Stimulated activated CD4-positive, alpha-beta T cell treated with anti-CD3 and anti-CD28 coated beads, Interleukin-15, amount 100 ng/mL, for 24 hours (primary cell): ENCODE measurements at places on chromosomes 5 and 9.

- no peak for DNase-seq
Observed at GRCh38 chr5:73032635-73033034, 76.8 kb downstream of the FCHO2 start.

DNA sequence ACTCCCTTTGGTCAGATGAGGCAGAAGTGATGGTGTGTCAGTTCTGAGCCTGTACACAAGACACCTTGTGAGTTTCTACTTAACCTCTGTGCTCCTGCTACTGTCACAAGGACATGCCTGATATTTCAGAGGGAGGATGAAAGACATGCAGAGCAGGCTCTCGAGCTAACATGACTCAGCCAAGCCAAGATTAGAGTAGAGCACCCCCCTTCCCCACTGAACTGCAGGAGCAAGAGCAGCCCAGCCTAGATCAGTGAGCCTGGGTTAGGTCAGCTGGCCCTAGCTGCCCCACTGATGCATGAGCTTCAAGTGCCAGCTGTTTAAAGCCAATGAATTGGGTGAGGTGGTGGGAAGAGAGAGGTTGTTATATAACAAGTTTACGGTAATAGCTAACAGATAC lies 36.7 kb downstream of the BRINP1 start:
- no peak for DNase-seq

GRCh38 chr5:116759860-116760640 lies 185.4 kb upstream of the SEMA6A start:
- no peak for DNase-seq

- DNase-seq = no peak
Observed at GRCh38 chr9:76369583-76369982, 24.6 kb downstream of the RFK start.

GRCh38 chr5:96503501-96504236 lies 70.6 kb upstream of the PCSK1 start:
- DNase-seq = no peak

DNA sequence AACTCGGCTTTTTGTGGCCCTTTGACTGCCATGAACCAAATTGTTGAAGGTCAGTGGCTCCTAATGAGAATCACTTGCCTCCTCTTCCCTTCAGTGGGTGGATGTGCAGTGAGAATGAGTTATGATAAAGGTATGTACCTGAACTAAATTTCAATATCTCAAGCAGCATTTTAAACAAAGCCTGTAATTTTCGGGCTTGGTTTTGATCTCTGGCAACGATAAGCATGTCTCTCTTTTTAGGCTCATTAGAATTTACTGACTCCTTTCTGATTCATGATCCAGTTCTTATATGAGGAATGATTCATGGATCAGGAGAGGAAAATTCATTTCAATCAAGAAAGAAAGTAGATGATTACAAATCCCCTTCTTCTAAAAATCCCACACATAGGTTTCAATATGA lies 305.5 kb downstream of the ARRDC3 start:
- no peak for DNase-seq

DNA sequence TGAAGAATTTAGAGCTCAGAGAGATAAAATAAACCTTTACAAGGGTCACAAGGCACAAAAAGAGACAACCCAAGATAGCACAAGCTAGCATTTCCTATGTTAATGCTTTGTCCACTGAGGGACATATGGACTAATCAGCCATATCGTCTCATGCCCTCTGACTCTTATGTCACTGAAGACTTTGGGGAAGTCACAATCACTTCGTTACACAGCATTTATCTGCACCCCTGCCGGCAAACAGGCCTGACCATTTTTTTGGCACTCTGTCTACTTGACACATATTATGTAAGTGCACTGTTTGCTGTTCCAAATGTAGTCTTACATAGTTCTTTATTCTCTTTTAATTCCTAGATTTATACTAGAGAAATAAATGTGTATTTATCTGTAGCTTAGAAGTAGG lies 13.9 kb upstream of the BNC2 start:
- no peak for DNase-seq

DNA sequence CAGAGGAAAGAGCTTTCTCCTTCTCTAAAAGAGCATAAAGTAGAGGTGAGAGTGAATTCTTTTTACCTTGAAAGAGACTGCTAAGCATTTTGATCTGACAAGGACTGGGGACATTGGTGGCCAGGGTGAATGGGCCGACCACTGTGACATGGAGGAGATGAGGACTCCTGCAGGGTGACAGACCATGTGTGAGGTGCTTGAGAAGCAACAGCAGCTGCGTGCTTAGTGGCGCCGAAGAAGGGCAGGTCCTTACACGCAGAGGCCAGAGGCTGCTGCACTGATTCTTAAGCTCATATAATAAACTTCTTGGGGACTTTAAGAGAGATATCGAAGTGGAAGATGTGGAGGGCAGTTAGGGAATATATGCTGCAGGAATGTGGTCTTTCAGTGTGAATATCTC lies 8.7 kb upstream of the JAKMIP2 start:
- no peak for DNase-seq

DNA sequence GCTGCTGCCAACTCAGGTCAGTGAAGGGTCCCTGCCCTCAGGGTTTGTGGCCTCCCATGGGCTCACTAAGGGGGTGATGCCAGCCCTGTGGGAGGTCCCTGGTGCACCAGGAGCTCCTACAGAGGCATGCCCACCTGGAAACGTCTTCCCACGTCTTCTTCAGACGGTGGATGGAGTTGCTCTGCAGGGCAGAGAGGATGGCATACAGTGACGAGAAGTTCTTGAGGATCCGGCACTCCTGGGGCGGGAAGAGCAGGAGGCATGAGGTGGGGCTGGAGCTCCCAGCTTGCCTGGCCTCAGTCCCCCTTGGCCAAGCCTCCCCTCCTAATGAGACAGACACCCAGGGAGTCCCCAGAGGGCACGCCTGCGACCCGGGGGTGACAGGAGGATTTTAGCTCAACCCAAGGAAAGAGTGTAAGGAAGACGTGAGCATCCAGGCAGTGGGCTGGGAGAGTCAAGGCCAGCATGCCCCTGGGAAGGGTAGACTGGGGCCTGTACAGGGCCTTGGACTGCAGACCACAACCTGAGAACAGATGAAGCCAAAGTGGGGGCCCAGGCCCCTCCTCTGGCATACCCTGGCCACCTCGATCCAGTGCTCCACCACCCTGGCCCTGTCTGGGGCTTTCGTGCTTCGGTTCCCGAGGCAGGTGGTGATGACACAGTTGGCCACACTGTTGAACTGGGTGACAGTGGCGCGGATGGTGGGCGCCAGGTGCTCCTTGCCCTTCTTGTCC lies 14.4 kb downstream of the RALGDS start:
- DNase-seq = no peak

- DNase-seq = no peak
Observed at GRCh38 chr9:89667726-89668125, 62.9 kb downstream of the GADD45G start.

- DNase-seq = no peak
Observed at GRCh38 chr9:117074784-117075520, 339.9 kb downstream of the ASTN2 start.

DNA sequence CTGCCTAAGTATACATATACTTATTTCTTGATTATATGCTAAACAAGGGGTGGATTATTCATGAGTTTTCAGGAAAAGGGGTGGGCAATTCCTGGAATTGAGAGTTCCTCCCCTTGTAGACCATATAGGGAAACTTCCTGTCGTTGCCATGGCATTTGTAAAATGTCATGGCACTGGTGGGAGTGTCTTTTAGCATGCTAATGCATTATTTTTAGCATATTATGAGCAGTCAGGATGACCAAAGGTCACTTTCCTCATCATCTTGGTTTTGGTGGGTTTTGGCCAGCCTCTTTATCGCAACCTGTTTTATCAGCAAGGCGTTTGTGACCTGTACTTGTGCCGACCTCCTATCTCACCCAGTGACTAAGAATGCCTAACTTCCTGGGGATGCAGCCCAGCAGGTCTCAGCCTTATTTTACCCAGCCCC lies 80.9 kb downstream of the ALDH7A1 start:
- no peak for DNase-seq

- DNase-seq = no peak
Observed at GRCh38 chr5:9265441-9266287, 280.2 kb downstream of the SEMA5A start.

GRCh38 chr9:79977510-79978197 lies 405.9 kb downstream of the TLE4 start:
- DNase-seq = no peak

DNA sequence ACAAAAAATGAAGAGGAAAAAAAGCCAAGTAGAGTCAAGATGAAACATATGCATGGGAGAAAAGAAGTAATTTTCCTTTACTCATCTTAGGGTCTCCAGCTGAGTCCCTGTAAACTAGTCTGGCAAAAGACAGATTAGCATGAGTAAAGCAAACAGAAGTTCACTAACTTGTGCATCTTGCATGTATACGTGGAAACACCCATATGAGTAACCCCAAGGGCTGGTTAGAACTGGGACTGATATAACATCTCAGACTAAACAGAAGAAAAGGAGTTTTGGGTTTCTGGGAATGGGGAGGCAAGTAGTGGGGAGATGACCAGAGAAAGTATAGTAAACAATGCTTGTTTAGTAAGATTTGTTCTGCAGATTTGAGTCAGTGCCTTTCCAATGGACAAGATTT lies 20.1 kb upstream of the GLDC start:
- DNase-seq = no peak

- no peak for DNase-seq
Observed at GRCh38 chr5:8906303-8906967, 639.4 kb downstream of the SEMA5A start.

GRCh38 chr9:90147426-90147825 lies 495.2 kb downstream of the DIRAS2 start:
- DNase-seq = no peak

DNA sequence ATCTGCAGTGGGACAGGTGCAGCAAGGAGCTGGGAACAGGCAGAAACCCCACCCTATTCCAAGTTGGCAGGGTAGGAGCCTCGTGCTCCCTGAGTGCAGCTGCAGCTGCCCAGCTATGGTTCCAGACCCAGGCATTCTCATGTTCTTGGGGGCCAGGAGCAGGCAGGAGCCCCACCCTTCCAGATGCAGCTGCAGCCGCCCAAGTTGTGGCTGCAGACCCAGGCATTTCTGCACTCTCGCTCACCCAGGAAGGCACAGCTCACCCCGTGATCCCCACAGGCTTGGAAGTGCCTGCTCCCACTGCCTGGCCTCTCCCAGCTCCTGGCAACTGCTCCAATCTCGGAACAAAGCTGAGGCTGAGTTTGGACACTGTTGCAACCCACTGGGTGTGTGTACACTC lies 275.8 kb upstream of the ADRA1B start:
- no peak for DNase-seq

GRCh38 chr9:22622815-22623214 lies 176.2 kb downstream of the DMRTA1 start:
- DNase-seq = no peak

GRCh38 chr5:62306323-62306895 lies 403 bp downstream of the KIF2A start:
- no peak for DNase-seq

DNA sequence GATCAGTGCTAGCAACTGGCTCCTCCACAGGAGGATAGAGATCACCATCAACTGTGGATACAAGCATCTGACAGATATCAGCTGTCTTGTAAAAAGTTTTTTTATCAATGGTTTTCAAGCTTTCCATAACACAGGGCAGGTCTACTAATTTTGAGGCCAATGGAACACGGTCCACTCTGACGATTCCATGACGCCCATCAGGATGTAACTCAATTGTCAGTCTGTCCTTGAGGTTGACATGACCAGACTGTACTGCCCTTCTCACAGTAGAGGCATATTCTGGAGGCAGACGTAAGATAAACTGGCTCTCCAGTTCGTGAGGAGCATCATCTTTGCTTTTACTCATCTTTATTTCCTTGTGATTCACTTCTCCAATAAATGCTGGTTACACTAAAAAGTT lies 885 bp downstream of the TAF7 start:
- no peak for DNase-seq

DNA sequence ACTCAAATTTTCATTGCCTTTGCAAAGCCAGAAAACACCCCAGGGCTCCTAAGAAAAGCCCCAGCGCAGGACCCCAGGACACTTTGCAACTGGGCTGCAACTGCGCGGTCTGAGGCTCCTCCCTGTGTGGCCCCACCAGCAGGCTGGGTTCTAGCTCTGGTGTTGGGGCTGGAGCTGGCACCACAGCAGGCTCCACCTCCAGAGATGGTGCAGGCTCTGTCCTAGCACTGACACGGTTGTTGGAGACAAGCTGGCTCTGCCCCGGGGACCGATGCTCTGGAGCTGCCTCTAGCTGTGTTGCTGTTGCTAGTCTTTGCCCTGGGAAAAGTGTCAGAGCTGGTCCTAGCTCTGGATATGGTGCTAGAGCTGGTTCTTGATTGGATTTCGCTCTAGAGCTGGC lies 13.6 kb downstream of the LCN10 start:
- peak; percentile 44 for DNase-seq

- no peak for DNase-seq
Observed at GRCh38 chr9:138105123-138105415, 227.5 kb downstream of the CACNA1B start.

GRCh38 chr5:73440262-73440661 lies 8.3 kb downstream of the FOXD1 start:
- DNase-seq = no peak

DNA sequence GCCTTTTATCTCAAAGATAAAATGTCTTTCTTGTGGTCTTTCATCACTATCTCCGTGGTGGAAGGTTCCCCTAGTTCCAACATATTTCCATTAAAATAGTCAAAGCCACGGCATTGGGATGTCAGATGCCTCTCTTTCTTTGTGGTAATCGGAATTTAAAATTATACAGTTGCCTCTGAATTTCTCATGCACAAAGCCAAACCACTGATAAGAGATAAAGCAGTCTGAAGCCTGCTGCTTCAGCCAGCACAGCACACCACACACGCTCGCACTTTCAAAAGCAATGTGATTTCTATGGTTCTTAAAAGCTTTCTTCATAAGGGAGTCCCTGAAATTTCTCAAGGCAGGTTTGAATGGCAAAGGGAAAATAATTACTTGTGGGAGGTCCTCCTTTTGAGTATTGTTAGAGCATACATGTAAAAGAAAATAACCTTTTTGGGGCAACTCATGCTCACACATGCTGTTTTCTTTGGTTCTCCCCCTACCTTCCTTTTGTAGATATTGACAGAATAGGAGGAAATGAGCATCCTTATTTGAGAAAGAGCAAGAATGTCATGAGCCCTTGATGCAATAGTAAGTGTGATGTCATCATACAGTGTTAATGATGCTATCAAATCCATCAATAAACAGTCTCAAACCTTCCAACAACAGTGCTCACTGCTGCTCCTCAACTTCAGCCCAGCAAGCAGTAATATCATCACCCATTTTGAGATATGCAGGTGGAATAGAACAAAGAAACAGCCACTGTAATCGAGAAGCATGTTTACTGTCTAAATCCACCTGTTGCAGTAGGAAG lies 85.7 kb upstream of the PPP1R2B start:
- no peak for DNase-seq

GRCh38 chr9:129624168-129624759 lies 1.7 kb upstream of the NTMT1 start:
- peak; percentile 85 for DNase-seq

DNA sequence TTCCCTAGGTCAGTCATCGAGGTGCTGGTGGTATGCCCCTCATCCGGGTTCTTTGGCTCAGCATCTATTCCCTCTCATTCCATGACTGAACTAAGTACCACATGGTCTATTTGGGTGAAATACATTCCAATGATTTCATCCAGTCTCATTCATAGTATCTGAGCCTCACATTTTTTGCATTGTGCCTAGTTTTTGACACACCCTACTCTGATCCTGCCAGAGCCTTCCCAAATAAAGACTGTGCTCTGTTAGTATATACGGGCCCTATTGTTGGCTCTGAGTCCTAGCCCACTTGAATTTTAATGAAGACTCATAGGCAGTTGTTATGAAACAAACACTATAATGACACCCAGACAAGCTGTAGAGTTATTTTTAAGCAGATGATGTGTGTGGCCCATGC lies 740.7 kb downstream of the CETN3 start:
- DNase-seq = no peak

- no peak for DNase-seq
Observed at GRCh38 chr5:169777159-169777558, 140.1 kb downstream of the DOCK2 start.
